ENCODE measurements at places on chromosomes 7 and 10.

DNA sequence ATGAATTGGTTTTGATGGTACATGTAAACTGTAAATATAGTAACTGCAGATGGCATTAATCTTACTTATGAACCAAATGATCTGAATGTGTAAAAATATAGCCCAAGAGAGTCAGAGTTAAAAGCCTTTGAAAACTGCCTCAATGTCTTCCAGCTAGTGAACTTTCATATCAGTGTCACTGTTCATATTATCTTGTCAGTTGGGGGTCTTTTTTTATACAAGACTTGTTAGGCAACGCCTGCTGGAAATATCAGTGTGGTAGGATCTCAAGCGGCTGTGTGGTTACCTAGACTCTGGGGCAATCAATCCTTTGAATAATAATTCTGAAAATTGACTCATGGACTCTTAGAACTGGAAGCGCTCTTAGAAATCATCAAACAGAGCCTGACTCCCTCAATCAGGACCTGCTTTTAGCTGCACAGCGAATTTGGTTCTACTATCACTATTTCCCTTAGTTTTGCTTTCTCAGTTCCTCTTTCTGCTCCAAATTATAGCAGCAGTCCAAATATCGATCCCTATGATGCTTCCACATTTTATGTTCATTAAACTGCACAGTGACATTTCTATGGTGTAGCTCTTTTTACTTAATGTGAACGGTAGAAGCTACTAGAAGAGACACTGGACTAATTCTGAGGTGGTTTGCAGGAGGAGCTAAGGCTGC, 100.1 kb upstream of the COL1A2 start:
- DNase-seq: no peak

GRCh38 chr10:60726257-60726656, 52.0 kb upstream of the CDK1 start:
- DNase-seq: no peak

DNA sequence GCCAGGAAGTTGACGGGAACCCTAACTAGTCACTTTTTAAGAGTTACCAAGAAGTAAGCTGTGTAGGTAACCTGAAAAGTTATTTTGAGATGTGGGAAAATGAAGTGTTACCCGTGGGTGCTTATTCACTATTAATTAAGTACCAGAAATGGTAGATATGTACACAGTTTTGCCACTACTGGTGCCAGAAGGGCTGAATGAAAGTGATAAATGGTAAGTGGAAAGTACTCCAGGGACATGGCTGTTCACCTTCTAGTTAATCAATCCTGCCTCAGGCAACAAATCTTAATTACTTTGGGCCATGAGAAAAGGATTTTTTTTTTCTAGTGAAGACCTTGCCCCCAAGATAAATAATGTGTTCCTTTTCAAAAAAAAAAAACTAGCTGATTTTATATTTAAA, 15.8 kb downstream of the NET1 start:
- DNase-seq: no peak

GRCh38 chr7:73986158-73986631, 41.8 kb upstream of the ELN start:
- no peak for DNase-seq

- DNase-seq: no peak
Measured at GRCh38 chr7:106534271-106534846, 126.6 kb downstream of the CCDC71L start.

GRCh38 chr7:153473185-153473584, 579.0 kb upstream of the DPP6 start:
- no peak for DNase-seq

- DNase-seq: no peak
Measured at GRCh38 chr7:38465956-38466355, 165.2 kb downstream of the AMPH start.

- no peak for DNase-seq
Measured at GRCh38 chr7:6495597-6496262, 48.0 kb upstream of the DAGLB start.

DNA sequence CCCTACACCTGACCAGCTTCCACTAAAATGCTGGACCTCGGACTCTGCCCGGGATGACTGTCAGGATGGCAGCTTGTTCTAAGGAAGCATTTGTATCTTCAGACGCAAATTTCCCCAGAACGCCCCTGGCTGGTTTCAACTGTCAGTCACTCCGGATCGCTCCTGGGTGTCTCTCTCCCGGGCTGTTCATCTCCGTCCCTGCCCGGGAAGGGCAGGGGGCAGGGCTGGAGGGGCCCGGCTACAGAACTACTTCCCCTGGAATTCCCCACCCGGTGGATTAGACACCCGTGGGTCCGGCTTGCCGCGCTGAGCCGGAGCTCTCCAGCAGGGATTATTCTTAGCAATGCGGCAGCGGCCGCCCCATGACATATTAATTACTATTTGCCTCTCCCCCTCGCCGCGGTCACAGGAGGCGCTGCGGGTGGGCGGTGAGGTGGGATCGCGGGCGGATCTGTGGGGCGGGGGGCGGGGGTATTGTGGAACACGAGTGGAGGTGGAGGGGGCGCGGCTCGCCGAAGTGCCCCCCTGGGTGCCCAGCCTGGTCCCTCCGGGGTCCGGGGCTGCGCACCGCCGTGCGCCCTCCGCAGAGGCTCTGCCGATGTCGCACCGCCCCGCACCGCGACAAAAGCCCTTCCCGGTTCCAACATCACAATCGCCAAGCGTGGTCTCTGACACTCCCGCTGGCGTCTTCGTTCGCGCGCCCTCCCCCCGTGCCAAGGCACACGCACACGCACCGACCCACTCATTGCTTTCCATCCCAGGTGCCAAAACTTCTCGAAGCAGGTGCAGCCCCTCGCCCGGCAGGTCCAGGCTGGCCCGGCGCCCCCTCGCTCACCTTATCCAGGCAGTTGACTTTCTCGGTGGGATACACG, 276.1 kb upstream of the NEBL start:
- DNase-seq: peak; percentile 25

DNA sequence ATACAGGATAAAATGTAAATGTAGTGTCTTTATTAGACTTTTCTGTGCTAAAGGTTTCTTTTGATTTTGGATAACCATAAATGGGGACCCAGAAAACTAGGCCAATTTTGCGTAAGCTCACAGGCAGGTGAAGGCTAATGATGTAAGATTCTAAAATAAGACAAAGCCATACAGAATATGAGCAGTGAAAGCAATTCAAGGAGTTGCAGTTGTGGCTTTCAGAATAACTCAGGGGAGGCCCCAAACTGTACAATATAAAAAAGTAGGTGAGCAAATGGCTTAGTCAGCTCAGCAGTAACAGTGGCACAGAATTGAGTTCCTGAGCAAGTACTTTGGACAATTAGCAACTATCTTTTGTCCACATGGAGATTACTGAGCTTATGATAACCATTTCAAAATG, 81.7 kb upstream of the NRP1 start:
- no peak for DNase-seq

GRCh38 chr10:44426247-44427034, 41.5 kb upstream of the CXCL12 start:
- no peak for DNase-seq

GRCh38 chr10:51876503-51876902, 177.1 kb upstream of the CSTF2T start:
- peak; percentile 46 for DNase-seq

DNA sequence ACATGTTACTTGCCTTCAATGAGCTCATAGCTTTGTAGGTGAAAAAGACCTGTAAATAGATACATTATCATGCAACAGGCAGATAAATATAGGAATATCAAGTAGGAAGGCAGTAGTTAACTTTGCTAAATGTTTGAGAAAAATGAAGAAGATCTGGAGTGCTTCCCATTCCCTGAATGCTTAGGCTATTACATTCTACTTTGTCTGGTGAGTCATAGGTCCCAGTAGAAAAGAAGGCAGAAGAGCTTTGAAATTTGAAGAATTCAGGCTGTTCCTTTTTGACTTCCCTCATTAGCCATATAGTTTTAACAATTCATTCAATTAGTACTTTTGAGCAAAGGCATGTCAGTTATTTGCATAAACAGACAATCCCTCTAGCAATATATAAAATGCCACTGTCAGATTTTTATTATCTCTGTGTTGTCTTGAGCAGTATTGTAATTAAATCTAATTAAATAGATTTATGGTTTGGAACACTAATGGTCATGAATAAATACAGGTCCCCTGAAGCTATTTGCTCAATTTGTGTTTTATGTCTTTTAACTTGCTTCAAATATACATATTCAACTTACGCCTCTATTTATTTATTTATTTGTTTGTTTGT, 875.0 kb downstream of the REEP3 start:
- DNase-seq: no peak

DNA sequence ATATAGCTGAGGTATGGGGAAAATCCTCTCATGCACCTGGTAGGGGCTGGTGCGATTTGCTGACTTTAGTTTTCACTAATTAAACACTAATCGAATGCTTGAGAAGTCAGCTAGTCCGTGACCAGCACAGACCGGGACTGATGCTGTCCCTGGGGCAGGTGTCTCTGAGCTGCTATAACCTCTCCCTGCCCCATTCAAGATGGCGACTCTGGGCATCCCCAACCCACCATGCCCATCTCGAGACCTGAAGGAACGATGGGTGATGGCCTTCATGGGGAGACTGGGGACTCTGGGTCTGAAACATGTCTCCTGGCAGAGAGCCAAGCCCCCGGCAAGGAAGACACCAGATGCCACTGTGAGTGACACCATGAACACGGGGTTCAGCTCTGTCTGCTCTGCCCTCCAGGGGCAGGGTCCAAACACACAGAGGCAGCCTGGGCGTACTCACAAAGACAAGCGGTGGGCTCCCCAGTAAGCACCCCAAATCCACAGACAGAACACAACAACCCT, 57.4 kb downstream of the GNA12 start:
- no peak for DNase-seq

Data from NCI-H2171 treated with DMSO at 0.1 percent for 48 hours (cell line).